ENCODE measurements at places on chromosomes 12 and 14. TPM values are rescaled to one million over a fixed set of nuclear protein-coding genes. Genes with fewer than 3 reads are reported as not detected.

DNA sequence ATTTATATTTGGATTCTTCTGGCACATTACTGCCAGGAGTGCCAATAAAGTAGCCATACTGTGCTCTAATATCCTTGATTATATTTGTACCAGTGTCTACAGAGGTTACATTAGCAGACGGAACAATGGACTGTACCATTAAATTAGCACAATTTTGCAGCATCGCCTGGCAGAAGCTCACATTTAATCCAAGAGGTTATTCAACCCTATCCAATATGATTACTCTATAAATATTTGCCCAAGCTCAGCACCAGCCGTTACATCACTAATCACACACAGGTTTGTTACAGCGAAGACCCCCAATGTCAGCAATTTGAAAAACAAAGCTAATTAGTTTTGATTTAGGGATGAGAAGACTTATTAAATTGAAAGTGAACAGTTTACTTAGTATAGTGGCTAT is 16.9 kb upstream of the MGST1 start:
- DNase-seq = no peak

DNA sequence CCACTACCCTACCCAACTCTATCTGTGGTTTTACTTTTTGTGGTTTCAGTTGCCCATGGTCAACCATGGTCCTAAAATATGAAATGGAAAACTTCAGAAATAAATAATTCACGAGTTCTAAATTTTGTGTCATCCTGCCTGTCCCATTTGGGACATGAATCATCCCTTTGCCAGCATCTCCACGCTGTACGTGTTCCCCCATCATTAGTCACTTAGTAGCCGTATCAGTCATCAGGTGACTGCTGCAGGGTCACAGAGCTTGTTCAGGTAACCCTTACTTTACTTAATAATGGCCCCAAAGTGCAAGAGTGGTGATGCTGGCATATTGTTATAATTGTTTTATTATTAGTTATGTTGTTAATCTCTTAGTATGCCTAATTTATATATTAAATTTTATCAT is 209.9 kb downstream of the ITPR2 start:
- DNase-seq = no peak

CYP27B1 gene
- total RNA-seq = 0.92 TPM

GRCh38 chr14:53549956-53550355 is 396.8 kb upstream of the DDHD1 start:
- no peak for DNase-seq

- DNase-seq = no peak
Measured at GRCh38 chr12:31009976-31010375, 63.7 kb upstream of the DDX11 start.

EPYC gene
- total RNA-seq = not detected

RASSF8 gene
- 99.5 TPM for total RNA-seq

All from ovary (tissue), 10 donors.